ENCODE measurements at places on chromosomes 4 and X.

DNA sequence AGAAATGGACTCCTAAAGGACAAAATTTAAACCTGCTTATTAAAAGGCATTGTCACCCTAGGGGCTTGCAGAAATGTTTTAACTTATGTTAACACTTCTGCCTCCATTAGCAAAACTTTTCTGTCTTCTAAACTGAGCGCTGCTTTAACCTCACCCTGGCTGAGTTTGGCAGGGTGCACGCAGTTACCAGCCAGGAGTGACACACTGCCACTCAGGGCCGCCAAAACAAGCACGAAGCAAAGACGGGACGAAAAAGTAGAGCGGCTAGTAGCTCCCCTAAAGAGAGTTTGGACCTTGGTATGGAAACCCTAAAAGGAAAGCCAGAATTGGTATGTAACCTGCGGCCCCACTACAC, 23.8 kb upstream of the UVSSA start:
- no peak for DNase-seq
- no peaks in the 10 kb centered on the region for H3K4me1 ChIP-seq
- no peak overlapping the region for H3K27ac ChIP-seq
- no peak overlapping the region for H3K4me3 ChIP-seq

DNA sequence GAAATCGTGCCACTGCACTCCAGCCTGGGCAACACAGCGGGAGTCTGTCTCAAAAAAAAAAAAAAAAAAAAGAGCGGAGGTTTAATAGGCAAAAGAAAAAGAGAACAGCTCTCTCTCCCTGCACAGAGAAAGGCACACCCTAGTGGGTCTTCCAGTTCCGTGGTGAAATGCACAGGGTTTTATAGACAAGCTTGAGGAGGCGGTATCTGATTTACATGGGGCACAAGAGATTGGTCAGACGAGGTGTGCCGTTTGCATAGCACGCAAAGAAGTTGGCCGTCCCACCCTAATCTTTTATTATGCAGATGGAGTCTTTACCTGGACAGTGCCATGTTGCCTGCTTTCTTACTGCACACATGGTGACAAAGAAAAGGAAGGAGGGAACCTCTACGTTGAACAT, 33.5 kb upstream of the REST start:
- no peaks in the 10 kb centered on the region for H3K27me3 ChIP-seq
- no peak overlapping the region for H3K4me3 ChIP-seq
- H3K36me3 ChIP-seq = no peaks in the 10 kb centered on the region
- H3K4me1 ChIP-seq = no peaks in the 10 kb centered on the region

GRCh38 chrX:152988536-152989291, 5.2 kb downstream of the PNMA5 start:
- H3K27me3 ChIP-seq = no peaks in the 10 kb centered on the region
- H3K4me1 ChIP-seq = no peaks in the 10 kb centered on the region
- H3K4me3 ChIP-seq = no peak overlapping the region
- no peak overlapping the region for H3K27ac ChIP-seq
- H3K36me3 ChIP-seq = no peaks in the 10 kb centered on the region

GRCh38 chrX:37820646-37821045, 26.7 kb downstream of the DYNLT3 start:
- H3K4me1 ChIP-seq = peaks cover 8% of the 10 kb centered on the region
- H3K27me3 ChIP-seq = no peaks in the 10 kb centered on the region
- H3K27ac ChIP-seq = no peak overlapping the region
- H3K36me3 ChIP-seq = no peaks in the 10 kb centered on the region
- H3K4me3 ChIP-seq = no peak overlapping the region
- no peak for DNase-seq

DNA sequence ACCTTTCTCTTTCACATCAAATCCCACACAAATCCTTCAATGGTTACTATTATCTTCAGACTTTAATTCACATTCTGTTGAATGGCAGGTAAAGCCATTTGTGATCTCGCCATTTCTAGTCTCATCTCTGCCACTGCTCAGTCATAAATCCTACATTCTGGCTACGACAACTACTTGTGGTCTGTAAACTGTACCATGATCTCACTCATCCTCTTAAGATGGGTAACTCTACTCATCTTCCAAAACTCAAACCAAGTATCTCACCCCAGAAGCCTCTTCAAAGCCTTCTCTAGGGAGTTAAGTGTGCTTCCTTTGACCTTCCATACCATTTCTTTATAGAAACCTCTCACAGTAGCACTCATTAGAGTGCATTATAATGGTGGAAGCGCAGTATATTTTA, 101.8 kb downstream of the NEK1 start:
- peaks cover 9% of the 10 kb centered on the region for H3K36me3 ChIP-seq
- no peak overlapping the region for H3K4me3 ChIP-seq
- no peak overlapping the region for H3K27ac ChIP-seq
- no peaks in the 10 kb centered on the region for H3K27me3 ChIP-seq
- H3K4me1 ChIP-seq = no peaks in the 10 kb centered on the region

GRCh38 chrX:38861489-38861888, 60.2 kb downstream of the MID1IP1 start:
- H3K4me3 ChIP-seq = no peak overlapping the region
- no peaks in the 10 kb centered on the region for H3K4me1 ChIP-seq
- no peak for DNase-seq
